ENCODE measurements at places on chromosomes 12 and 14. TPM values are rescaled to one million over a fixed set of nuclear protein-coding genes. Genes with fewer than 3 reads are reported as not detected.

Gene NOVA1
- 4.4 TPM for total RNA-seq

Gene BCL11B
- total RNA-seq = 0.16 TPM

Gene STON2
- 5.7 TPM for total RNA-seq

Gene FOXG1
- not detected for total RNA-seq

Gene MED13L
- 74.5 TPM for total RNA-seq

Gene LRRC9
- total RNA-seq = 0.24 TPM

Gene SLC41A2
- 6.8 TPM for total RNA-seq

Gene INHBC
- total RNA-seq = not detected

Gene NTS
- not detected for total RNA-seq

Gene PLA2G1B
- total RNA-seq = not detected

Gene PRR4
- total RNA-seq = 2.6 TPM
